ENCODE measurements at places on chromosomes 16 and 17. TPM values are rescaled to one million over a fixed set of nuclear protein-coding genes. Genes with fewer than 3 reads are reported as not detected.

TBX21 gene
- 8.8 TPM for total RNA-seq

TMEM238L gene
- not detected for total RNA-seq

RNF222 gene
- 0.52 TPM for total RNA-seq

BCL6B gene
- 0.17 TPM for total RNA-seq

LITAFD gene
- total RNA-seq: not detected

FOXN1 gene
- not detected for total RNA-seq

KIAA0753 gene
- 10.8 TPM for total RNA-seq

KRTAP4-6 gene
- not detected for total RNA-seq

MFAP4 gene
- total RNA-seq: not detected

DNA sequence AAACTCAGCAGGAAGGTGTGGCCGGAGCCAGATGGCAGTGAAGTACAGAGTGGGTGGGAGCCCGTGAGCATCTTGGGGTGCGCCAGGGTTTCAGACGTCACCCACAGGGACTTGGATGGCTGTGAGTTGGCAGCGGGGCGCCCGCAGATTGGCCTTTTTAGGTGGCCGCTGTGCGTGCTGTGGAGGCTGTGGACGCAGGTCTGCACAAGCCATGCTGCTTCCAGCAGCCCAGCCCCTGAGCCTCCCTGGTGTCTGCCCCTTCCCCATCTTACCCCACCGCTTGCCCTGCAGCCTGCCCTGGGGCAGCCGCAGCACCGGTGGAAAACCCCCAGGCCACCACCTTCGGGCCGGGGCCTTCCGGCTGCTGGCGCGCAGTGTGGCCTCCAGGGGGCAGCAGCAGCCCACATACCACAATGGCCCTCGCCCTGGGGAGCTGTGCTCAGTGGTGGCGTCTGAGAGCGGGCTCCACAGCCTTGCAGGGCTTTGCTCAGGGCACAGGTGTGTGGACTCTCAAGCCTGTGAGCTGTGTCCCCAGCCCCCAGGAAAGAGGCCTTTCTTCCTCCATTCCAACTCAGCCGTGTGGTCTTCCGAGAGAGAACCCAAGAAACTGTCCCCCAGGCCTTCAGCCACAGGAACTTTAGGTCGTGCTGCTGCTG is 11.8 kb downstream of the ENDOV start:
- peak; percentile 95 for DNase-seq

DNA sequence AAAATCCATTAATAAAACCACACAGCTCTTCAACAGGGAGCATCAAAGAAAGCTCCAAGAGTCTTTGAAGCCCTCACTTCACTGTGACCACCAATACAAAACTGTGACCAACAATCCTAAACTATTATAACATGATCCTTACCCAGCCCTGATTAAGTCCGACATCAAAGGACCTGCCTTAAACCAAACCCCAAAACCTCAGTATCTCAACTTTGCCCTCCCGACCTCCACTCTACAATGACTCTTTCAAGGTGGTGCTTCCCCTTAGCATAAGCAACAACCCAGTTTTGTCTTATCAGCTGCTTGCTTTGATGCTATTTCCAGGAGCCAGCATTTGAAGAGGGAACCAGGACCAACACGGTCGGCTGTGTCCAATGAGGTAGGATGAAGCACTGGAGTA is 8.5 kb upstream of the PRSS22 start:
- no peak for DNase-seq

DNA sequence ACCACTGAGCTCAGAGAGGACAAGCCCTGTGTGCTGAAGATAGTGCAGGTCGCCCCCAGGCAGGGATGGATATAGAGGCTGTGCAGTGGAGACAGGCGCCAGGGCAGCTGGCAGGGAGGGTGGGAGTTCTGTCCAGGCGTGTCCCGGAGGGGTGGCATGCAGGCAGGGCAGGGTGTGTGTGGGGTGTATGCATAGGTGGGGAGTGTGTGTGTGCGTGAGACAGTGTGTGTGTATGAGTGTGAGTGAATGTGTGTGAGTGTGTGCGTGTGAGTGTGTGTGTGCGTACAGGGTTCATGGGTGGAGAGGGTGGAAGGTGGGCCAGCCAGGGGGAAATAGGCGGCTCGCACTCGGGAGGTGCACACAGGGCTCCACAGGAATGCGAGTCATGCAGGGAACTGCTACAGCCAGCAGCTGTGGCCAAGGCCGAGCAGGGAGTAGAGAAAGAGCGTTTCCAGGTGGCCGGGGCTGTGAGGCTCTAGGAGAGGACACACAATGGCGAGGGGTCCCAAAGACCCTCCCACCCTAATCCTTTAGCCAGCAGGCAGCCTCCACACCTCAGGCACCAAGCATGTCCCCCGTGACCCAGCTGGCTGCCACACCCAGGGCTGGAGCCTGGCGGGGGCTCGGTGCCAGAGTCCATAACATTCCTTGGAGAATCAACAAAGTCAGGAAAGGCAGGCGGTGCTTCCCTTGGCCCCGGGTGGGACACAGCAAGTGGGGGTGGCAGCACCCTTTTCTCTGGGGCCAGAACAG is 4.6 kb downstream of the PLCD3 start:
- DNase-seq: no peak

DNA sequence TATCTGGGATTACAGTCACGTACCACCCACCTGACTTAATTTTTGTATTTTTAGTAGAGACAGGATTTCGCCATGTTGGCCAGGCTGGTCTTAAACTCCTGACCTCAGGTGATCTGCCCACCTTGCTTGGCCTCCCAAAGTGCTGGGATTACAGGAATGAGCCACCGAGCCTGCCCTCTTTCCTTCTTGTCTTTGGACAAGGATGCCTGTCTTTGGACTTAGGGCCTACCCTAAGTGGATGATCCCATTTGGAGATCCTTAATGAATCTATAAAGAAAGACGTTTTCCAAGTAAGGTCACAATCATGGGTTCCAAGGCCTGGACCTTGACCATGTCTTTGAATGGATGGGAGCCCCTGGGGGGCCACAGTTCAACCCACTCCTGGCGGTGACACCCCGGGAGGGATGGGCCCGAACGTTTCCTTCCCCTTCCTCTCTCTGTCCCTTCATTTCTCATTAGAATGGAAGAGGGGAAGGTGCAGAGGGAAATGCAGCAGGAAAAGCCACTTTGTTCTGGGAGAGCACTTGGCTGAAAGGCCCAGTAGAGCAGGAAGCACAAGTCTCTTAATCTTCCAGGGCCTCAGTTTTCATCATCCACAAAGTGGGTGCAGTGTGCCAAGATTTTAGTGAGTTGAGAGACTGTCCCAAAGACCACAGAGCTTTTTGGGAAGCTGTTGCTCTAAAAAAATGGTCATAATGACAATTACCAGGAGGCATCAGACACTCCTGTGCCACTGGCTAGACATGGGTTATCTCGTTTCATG is 353.3 kb downstream of the SEC14L1 start:
- DNase-seq: no peak

DNA sequence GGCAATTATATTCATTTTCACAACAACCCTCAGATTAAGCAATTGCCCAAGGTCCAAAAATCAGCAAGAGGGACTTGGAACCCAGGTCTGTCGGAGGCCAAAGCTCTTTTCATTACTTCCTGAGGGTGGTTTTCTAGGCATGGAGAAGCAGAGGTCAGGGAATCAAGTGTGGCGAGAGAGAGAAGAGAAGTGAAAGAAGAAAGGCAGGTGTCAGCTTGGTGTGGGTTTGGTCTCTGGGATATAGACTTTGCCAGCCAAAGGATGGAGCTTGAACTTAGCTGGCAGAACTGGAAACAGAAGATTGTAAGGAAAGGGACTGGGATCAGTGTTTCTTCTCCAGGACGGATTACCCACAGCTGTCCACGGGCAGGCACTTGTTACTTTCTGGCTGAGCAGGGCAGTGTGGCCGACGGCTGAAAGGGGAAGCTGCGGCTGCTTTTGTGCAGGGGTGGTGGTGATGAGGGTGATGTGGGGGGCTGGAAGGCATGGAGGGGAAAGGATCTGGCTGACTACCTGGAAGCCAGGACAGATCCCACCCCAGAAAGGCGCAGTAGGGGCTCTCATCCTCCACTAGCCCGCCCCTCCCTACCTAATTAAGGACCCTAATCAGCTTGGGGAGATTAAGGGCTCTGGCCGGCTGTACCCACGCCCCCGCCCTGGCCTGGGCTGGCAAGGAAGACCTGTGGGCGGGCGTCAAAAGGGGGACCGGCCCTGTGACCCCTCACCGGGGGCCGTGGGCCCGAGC is at the start of gene GUCY2D:
Gene GUCY2D (plus strand): TSS at position 640 of the 745 bp plus-strand sequence. CDS start 433 bp downstream, outside the sequence.
- no peak for DNase-seq

GRCh38 chr16:8686031-8686621 is 11.7 kb downstream of the ABAT start:
- no peak for DNase-seq

DNA sequence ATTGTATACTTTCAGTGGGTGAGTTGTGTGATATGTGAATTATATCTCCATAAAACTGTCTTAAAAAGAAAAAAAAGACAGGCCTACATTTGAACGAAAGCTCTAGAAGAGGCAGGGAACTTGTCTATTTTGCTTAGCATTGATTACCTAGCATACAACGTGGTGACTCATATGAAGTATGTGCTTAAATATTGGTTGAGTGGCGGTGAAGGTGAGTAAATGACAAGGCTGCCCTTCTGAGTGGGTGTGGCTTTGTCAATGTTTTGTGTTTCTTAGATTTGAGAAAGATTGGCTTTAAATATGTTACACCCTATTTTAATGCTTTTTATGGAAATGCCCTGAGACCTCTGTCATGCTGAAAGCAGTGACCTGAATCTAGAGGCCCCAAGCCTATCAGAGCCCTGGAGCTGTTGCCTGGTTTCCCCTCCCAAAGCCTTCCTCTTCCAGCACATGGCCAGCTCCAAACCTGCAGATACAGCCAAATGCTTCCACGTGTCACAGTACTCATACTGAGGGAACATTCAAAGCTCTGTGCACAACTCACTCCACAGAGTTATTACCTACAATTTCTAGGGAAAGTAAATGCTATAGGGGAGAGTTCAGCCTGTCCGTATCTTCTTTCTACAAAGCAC is 260.0 kb downstream of the PHKB start:
- no peak for DNase-seq

GRCh38 chr17:60525328-60525684 is 736 bp downstream of the APPBP2 start:
- no peak for DNase-seq
